ENCODE measurements at places on chromosomes 12 and 14.

DNA sequence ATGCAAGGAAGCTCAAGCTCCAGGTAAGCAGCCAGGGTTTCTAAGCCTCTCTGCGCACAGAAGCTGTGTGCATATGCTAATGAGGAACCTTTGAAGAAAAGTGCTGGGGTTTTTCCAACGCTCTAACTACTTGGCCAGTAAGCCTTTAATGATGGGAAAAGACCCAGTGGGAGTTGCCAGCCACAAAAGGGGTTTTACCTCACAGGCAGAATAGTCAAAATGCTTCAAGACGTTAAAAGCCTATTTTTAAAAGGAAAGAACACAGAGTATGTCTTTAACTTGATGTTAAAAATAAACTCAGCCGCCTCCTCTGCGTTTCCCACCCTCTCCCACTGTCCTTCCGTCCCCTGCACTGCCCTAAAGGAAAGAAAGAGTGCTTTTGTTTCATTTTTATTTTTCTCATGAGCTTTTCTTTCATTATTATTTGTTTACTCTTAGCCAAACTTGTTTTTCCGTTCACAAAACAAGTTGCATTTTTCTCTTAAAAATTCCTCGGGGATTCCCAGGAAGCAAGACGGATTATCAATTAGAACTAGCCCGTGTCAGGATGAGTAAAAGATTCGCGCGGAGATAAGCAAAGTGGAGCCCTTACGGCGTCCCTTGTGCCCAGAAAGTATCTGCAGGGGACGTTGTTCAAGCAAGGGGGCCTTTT, 209.8 kb upstream of the NUDT4 start:
- no peak for DNase-seq

DNA sequence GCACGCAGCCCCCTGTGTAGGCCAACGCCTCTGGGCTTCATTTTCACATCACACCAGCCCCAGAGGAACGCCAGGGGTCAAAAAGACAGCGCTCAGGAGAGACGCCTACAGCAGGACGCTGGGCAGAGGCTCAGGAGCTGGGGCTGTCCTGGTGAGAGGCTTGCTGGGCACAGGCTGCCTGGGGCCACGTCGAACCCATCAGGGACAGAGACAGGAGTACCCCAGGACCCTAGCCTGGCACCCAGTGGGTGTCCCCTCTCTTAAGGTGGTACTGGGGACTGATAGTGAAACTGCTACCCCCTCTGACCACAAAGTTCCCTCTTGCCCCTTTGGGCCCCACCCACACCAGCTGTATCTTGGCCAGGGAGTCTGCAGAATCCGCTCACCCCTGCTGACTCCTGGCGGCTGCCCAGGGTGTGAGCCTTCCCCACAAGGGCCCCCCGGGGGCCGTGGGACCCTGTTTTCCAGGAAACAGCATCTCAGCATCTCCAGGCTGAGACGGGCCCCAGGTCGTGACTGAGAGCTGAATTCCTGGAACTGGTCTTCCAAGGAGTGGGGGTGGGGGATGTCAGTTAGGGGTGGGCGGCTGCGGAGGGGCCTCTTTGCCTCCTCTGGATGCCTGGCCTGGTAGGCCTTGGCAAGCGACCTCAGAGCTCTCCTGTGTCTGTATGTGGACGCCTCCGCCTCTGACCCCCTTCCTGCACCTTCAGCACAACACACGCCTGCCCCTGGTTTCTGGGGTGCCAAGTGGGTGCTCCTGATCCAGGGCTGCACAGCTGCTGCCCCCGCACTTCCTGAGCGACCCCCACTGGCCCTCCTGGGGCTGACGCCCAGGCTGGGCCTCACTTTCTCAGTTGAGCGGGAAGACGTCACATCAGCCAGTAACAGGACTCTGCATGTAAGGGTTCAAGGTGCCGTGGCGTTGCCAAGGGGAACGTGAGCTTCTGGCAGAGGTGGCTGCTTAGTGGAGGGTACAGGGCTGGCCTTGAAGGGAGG, 321.9 kb upstream of the RTL1 start:
- DNase-seq: no peak

GRCh38 chr12:39632670-39633069, 13.1 kb upstream of the ABCD2 start:
- no peak for DNase-seq

DNA sequence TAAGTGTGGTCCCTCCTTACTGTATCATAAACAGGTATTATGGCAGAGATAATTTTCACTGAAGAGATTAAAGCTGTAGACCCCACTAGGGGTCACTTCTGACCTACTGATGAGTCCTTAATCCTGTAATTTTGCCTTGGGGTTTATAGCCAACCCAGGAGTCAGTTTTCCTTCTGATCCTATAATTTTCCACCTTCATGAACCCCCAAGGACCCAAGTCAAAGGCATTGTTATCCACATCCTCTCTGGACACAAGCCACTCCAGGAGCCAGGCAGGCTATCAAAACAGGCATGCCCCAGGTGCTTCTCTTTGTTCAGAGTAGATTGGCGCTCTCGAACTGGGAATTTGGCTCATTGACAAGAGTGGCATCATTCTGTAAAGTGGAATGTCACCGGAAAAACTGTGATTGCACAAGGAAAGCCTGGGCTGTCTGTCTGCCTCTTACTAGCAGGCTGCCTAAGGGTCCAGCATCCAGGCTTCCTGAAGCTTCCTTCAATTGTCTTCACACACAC, 1523.2 kb upstream of the FLRT2 start:
- DNase-seq: no peak

- DNase-seq: no peak
Measured at GRCh38 chr14:104016873-104017650, 68.4 kb upstream of the ASPG start.

GRCh38 chr12:74449872-74450271, 87.8 kb upstream of the ATXN7L3B start:
- DNase-seq: no peak

- DNase-seq: no peak
Measured at GRCh38 chr14:90756755-90757345, 59.4 kb downstream of the TTC7B start.

DNA sequence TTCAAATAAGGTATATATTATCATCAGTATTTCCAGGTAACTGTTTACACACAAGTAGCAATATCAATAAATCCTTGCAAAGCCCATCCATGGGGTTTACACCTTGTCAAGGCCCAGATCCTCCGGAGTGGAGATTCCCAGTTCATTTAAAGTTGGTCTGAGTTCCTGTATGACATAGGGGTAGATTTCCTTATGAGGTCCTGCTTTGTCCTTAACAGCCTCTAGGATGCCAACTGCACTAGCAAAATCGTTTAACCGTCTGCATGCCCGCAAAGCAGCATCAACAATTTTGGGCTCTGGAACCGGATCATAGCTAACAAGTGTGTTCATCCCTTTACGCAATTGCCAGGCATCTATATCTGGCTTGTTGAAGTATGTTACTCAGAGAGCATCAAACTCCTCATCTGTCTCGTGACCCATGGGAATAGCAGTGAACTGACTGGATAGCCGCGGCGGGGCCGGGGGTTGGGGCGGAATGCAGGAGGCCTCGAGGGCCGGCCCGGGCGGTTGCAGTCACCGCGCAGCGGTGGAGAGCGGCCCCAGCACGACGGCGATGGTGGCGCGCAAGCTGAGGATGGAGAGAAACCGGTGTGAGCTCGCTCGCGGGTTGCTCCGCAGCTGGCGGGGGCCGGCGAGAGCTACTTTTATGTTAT, 30.6 kb upstream of the FBXO34 start:
- no peak for DNase-seq

DNA sequence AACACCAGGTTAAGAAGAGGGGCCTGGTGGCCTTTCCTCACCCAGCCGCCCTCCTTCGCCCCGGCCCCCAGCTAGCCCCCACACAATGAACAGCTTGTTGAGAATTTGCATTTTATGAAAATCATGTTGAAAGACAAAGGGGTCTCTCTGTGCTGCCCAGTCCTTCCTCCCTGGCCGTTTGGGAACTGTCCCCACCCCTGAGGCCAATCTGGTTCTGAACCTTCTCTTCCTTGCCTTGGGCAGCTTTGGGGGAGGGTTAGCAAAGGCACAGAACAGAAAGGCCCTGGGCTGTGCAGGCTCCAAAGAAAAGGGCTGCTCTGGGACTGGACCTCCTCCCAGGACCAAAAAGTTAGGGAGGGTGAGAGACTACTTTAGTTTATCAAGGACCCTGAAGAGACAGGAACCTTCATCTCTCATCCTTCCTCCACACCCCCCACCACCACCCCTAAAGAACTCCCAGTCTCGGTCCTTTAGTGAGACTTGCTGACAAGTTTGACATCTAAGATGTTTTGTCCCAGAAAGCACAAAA, 1.3 kb downstream of the TAMALIN start:
- DNase-seq: no peak

DNA sequence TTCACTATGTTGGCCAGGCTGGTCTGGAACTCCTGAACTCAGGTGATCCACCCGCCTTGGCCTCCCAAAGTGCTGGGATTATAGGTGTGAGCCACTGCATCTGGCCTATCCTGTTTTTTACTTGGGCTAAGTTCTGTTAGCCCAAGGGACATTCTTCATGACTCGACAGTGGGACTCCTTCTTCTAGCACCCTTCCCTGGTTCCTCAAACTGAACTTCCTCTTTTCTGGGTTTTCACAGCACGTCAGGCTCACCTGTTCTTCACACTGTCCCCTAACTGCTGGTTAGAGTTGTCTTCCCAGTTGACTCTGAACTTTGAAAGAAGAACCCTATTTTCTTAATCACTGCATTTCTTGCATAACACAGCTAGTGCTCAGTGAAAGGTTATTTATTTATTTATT, 22.5 kb downstream of the CABP1 start:
- no peak for DNase-seq

DNA sequence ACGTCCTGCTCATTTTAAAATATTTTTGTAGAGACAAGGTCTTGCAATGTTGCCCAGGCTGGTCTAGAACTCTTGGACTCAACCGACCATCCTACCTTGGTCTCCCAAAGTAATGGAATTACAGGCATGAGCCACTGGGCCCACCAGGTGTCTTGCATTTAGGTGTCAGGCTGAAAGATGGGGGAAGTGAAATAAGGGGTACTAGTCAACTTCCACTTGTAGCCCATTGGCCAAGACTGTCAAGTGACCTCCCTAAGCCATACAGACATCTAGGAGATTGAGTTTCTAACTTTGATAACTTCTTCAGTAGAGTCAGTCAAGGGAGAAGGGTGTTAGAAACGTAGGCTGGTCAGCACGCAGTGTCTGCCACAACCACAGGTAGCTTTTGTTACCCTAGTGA, 32.0 kb downstream of the ARF6 start:
- no peak for DNase-seq

- DNase-seq: no peak
Measured at GRCh38 chr12:32877601-32878459, 18.7 kb downstream of the PKP2 start.

DNA sequence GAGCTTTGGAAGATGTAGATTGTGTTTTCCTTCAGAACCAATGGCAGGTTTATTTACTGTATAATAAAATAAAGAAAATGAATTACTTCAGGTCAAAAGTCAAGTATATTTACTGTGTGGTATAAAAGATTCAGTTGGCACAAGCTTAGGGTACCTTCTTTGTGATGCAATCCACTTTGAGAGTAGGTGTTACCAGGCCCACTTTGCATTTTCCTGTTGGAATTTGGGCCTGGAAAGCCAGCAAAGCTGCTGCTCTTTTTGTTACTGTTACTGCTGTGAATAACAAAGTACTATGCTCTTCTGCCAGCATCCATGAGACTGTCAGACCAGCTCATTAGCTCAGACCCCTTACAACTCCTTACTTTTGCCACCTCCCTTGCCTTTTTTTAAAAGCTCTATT, 649.0 kb upstream of the SEL1L start:
- no peak for DNase-seq

DNA sequence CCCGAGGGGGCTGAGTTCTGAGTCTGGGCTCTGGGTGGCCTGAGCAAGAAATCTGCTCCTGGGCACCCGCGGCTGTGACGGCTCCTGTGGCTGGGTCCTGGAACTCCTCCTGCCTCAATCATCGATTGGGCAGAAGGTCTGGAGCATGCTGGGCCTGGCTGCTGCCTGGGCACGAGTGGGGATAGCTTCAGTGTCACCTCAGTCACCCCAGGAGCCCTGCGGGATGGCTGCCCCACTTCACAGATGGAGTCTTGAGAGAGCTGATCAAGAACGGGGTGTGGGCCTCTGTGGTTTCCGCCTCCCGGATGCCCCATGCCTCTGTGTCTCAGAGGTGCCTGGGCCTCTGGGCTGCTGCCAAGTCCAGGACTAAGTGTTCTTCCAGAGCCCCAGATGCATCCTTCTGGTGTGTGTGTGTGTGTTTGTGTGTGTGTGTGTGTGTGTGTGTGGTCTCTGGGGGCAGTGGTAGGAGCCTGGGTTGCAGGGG, 185.6 kb upstream of the C14orf180 start:
- peak; percentile 43 for DNase-seq

- DNase-seq: no peak
Measured at GRCh38 chr14:30980980-30981379, 44.5 kb upstream of the AP4S1 start.

- no peak for DNase-seq
Measured at GRCh38 chr12:106045251-106045674, 93.5 kb downstream of the NUAK1 start.

DNA sequence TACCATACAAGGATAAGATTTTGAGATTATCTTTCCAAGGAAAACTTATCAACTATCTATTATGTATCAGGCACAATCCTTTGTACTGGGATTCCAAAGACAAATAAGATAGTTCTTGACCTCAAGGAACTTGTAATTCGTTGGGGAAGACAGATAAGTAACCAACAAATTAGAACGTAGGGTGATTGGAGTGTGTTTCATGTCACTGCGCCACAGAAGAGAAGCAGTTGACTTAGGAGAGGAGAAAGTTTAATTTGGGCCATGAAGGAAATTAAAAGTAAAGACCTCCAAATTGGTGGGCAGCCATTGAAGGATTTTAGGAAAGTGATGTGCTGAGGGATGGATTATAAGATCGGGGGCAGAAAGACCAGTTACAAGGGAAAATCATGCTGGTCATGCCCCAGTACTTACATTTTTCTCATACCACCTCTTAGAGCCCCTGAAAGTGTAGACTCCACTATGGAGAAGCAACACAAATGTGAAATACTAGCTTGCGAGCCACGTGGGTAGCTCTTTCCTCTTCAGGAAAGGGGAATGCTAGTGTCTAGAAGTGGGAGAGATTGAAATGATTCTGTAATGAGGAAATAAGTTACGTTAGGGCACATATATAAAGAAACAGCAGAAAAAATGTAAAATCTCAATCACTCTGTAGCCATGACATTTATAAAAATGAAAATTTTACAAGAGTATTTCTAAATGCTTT, 148.7 kb downstream of the ETV6 start:
- no peak for DNase-seq
